Heart left ventricle (tissue), 16 donors: ENCODE measurements at places on chromosomes 4 and X. TPM values are rescaled to one million over a fixed set of nuclear protein-coding genes. Genes with fewer than 3 reads are reported as not detected.

SPANXN3 gene
- polyA plus RNA-seq = not detected

MAGEA8 gene
- not detected for polyA plus RNA-seq

- H3K27me3 ChIP-seq = no peaks in the 10 kb centered on the region
- no peak overlapping the region for H3K4me3 ChIP-seq
- H3K36me3 ChIP-seq = no peaks in the 10 kb centered on the region
These were observed 22.8 kb downstream of the FRAS1 start for GRCh38 chr4:78079726-78080430.

DNA sequence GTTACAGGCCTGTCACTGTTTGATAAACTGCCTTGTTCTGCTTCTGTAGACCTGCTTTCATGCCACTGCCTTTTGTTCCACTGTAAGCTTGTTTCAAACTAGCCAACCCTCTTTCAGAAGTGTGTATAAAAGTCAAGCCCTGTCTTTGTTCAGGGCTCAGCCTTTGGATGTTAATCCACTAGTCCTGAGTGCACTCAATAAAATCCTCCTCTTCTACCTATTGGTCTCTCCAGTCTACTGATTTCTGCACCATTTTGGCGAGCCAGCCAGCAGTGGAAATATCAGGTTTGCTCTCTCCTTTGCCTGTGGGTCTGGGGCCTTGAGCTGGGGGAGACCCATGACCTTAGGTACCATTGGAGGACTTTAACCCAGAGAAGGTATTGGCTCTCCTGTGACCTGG is 901.6 kb upstream of the NDST4 start:
- no peaks in the 10 kb centered on the region for H3K27me3 ChIP-seq
- H3K4me1 ChIP-seq = no peaks in the 10 kb centered on the region
- no peaks in the 10 kb centered on the region for H3K36me3 ChIP-seq
- H3K27ac ChIP-seq = no peak overlapping the region
- H3K4me3 ChIP-seq = no peak overlapping the region
- no peak for DNase-seq

PCDH18 gene
- 3.3 TPM for polyA plus RNA-seq

PCDH7 gene
- 39.8 TPM for polyA plus RNA-seq

DNA sequence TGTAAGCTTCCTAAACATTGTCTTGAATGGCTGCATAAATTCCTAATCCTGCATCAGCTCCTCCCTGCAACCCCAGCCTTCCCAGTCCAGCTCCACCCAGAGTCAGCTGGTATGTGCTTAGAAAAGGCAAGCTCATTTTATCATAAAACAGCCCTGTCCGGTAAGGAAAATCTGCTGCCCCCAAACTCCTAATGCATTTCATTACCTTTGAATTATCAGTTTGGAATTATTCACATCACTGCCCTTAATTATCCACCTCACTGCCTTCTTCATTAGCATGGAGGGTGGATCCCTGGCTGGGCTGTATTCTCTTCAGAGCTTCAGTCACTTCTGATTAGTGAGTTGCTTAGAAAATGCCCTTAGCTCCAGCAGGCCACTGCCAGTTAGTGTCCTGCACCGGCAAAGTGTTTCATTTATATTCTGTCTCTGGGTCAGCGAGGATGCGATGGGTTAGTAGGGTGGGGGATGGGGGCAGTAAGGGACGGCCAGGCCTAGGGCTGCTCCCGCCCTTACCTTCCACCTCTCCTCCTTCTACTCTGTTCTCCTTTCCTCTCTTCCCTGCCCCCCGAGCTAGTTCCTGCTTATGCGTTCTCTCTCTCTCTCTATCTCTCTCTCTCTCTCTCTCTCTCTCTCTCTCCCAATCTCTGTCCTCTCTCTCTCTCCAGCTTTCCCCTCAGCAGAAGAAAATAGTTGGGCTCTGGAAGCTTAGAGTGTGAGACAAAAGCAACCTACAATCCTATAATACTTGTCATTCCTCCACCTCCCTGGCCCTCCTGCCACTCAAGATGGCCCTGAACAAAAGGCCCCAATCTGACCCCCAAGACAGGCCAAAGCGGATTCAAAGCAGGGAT is 174.8 kb upstream of the KLF3 start:
- H3K4me1 ChIP-seq = no peaks in the 10 kb centered on the region
- H3K4me3 ChIP-seq = peak overlapping the region; percentile 2
- DNase-seq = no peak
- no peaks in the 10 kb centered on the region for H3K27me3 ChIP-seq
- H3K36me3 ChIP-seq = no peaks in the 10 kb centered on the region

GRCh38 chr4:55178226-55179005 is 53.0 kb upstream of the KDR start:
- H3K4me3 ChIP-seq = no peak overlapping the region
- H3K27ac ChIP-seq = peak overlapping the region; percentile 53
- no peak for DNase-seq
- no peaks in the 10 kb centered on the region for H3K4me1 ChIP-seq

DNA sequence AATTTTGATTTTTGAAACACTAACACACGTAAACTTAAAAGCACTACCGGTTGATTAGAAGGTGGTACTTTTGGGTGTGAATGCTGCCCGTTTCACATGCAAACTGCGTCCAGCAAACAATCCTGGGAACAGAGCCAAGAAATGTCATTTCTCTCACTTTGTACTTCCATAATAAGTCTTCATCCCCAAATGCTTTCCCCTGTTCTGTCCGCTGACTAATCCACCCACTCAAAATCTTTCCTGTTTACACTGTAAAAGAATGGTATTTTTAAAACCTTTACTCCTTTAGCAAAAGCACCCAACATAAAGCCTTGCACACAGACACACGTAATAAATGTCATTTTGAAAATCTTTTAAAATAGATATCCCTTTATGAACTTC is 39.1 kb upstream of the PDLIM5 start:
- peaks cover 56% of the 10 kb centered on the region for H3K4me1 ChIP-seq
- no peak for DNase-seq
- H3K27ac ChIP-seq = peak overlapping the region; percentile 94
- H3K36me3 ChIP-seq = no peaks in the 10 kb centered on the region

DNA sequence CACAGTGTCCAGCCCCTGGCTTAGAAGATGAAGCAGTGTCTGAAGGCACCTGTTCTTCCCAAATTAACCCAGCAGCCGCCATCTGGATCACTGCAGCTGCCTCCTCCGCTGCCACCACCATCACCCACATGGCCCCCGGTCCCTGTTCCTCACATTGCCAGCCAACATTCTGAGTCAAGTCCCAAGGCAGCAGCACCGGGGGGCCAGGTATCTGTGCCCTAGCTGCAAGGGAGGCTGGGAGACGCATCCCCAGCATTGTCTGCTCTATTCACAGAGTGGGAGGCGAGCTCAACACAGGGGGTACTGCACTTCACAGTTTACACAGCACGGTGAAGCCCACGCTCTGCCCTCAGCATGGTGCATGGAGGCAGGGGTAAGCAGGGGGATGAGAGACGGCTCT is 42.3 kb upstream of the MAN2B2 start:
- DNase-seq = no peak
- no peaks in the 10 kb centered on the region for H3K4me1 ChIP-seq
- no peaks in the 10 kb centered on the region for H3K36me3 ChIP-seq
- H3K27ac ChIP-seq = no peak overlapping the region
- H3K27me3 ChIP-seq = no peaks in the 10 kb centered on the region

CCNA2 gene
- 0.42 TPM for polyA plus RNA-seq

GRCh38 chr4:103307453-103308247 is 109.5 kb upstream of the CENPE start:
- no peak for DNase-seq
- no peak overlapping the region for H3K27ac ChIP-seq
- H3K36me3 ChIP-seq = no peaks in the 10 kb centered on the region
- no peaks in the 10 kb centered on the region for H3K27me3 ChIP-seq

GRCh38 chrX:11105080-11105479 is 6.1 kb upstream of the HCCS start:
- peaks cover 3% of the 10 kb centered on the region for H3K4me1 ChIP-seq
- DNase-seq = no peak
- H3K4me3 ChIP-seq = no peak overlapping the region
- H3K27ac ChIP-seq = no peak overlapping the region
- H3K27me3 ChIP-seq = no peaks in the 10 kb centered on the region

DNA sequence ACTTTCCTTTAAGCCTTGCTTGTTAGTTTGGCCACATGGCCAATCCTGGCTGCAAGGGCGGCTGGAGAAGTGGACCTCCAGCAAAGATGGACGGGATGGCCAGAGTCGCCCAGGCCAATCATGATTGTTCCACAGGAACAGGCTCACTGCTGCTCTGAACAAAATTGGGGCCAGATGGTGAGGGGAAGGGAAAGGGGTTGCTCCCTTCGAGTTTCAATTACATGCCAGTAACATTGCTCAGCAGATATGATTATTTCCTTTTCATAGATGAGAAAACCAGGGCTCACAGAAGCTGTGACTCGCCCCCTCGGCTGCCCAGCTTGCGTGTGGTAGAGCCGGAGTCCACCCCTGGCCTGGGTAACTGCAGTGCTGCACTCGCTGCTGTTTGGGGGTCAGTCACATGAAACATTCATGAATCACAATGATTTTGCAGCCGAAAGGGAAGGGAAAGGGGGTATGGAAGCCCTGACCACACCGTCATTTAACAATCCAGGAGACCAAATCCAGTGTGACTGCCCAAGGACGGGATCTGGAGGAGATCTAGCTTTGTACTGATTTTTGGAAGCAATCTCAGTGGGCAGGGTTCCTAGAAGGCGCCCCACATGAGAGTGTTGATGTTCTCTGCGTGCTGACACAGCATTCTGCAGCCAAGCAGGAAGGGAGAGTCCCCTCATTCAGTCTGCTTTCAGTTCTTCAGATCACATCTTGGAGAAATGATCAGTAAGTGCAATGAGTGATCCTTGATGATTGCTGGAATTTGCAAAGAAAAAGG is 77.3 kb upstream of the MSX1 start:
- no peaks in the 10 kb centered on the region for H3K4me1 ChIP-seq
- H3K27me3 ChIP-seq = no peaks in the 10 kb centered on the region
- DNase-seq = no peak
- H3K36me3 ChIP-seq = no peaks in the 10 kb centered on the region
- H3K4me3 ChIP-seq = no peak overlapping the region

FRMPD4 gene
- 0.07 TPM for polyA plus RNA-seq

- no peaks in the 10 kb centered on the region for H3K27me3 ChIP-seq
- no peaks in the 10 kb centered on the region for H3K4me1 ChIP-seq
- H3K4me3 ChIP-seq = no peak overlapping the region
- no peaks in the 10 kb centered on the region for H3K36me3 ChIP-seq
These were observed 667.1 kb upstream of the BOD1L1 start for GRCh38 chr4:14294611-14295010.

SMIM10 gene
- 13.1 TPM for polyA plus RNA-seq

DNA sequence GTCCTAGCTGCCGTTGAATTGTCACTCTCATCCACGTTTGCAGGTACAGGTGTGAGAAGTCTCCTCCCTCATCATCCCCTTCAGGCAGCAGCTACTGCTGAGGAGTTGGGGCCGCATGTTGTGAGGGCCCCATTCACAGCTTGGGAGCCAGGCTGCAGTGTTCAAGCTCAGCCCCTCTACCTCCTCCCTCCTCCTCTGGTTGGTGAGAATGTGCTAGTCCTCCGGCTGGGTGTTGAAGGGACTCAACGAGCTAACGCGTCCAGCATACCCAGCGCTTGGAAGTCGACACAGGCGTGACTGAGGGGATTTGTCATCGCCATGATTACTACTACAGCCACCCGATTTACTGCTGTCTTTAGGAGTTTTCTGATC is 82.0 kb upstream of the PSAPL1 start:
- no peak for DNase-seq
- H3K4me3 ChIP-seq = no peak overlapping the region
- no peaks in the 10 kb centered on the region for H3K27me3 ChIP-seq
- H3K36me3 ChIP-seq = no peaks in the 10 kb centered on the region

GRCh38 chr4:152074573-152074972 is 313.8 kb upstream of the GATB start:
- no peaks in the 10 kb centered on the region for H3K27me3 ChIP-seq
- H3K36me3 ChIP-seq = no peaks in the 10 kb centered on the region
- H3K4me3 ChIP-seq = no peak overlapping the region
- DNase-seq = no peak
- H3K4me1 ChIP-seq = peaks cover 10% of the 10 kb centered on the region

SULT1B1 gene
- polyA plus RNA-seq = 0.49 TPM

DNA sequence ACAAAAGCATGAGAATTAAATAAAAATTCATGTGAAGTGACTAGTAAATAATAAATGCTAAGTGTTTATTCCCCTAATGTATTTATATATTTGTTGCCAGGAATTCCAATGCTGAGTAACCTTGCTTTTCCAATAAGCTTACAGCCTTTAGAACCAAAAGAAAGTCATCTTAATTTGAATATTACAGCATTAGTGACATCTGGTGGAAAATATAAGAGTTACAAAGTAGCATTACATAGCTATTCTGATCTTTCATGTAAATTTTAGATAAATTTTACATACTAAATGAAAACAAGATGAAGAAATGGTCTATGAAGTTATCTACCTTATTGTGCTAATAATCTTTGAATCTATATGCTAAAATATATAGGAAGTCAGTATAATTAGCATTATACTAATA is 10.4 kb downstream of the MAD2L1 start:
- H3K4me3 ChIP-seq = no peak overlapping the region
- no peak for DNase-seq
- no peaks in the 10 kb centered on the region for H3K36me3 ChIP-seq
- H3K4me1 ChIP-seq = no peaks in the 10 kb centered on the region

DNA sequence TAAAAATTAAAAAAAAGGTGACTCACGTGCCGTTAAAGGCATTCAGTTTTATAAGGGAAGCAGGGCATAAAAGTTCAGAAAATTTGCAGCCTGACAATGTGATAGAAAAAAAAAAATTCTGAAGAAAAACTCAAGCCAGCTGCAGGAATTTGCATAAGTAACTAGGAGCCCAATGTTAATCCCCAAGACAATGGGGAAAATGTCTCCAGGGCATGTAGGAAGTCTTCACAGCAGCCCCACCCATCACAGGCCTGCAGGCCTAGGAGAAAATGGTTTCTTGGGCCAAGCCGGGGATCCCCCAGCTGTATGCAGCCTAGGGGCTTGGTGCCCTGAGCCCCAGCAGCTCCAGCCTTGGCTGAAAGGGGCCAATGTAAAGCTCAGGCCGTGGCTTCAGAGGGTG is 31.2 kb downstream of the CHM start:
- H3K36me3 ChIP-seq = no peaks in the 10 kb centered on the region
- H3K4me3 ChIP-seq = no peak overlapping the region
- no peak overlapping the region for H3K27ac ChIP-seq
- DNase-seq = no peak
- no peaks in the 10 kb centered on the region for H3K4me1 ChIP-seq
- H3K27me3 ChIP-seq = no peaks in the 10 kb centered on the region

DNA sequence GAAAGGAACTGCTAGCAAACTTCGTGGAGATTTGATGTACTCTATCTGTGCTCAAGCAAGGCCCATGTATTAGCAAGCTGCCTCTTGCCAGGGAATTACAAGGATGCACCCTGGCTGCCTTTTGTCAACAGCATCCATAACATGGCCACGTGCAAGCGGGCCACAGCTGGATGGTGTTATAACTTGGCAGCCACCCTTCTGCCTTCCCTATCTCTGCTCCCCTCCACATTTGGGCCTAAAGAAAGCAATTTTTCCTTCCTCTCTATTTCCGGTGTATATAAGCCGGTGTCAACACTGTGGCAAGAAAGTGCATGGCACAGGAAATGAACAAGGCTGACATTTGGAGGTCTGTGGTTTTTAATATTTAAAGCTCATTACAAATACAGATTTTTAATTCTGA is 94.8 kb downstream of the CLNK start:
- H3K36me3 ChIP-seq = no peaks in the 10 kb centered on the region
- H3K4me3 ChIP-seq = no peak overlapping the region
- no peak overlapping the region for H3K27ac ChIP-seq
- DNase-seq = no peak

GRCh38 chrX:15114743-15115566 is 154.9 kb downstream of the ASB9 start:
- no peak overlapping the region for H3K4me3 ChIP-seq
- no peak for DNase-seq
- H3K27me3 ChIP-seq = peaks cover 9% of the 10 kb centered on the region
- H3K36me3 ChIP-seq = no peaks in the 10 kb centered on the region
- H3K27ac ChIP-seq = no peak overlapping the region
- no peaks in the 10 kb centered on the region for H3K4me1 ChIP-seq

FRG2 gene
- polyA plus RNA-seq = not detected
